Activated T-cell treated with anti-CD3 and anti-CD28 coated beads, Interleukin-2, amount 50 U/mL, for 72 hours (primary cell): ENCODE measurements at places on chromosomes 7 and 10.

- no peak for DNase-seq
- H3K4me3 ChIP-seq = no peak overlapping the region
- no peaks in the 10 kb centered on the region for H3K27me3 ChIP-seq
- H3K36me3 ChIP-seq = no peaks in the 10 kb centered on the region
- H3K4me1 ChIP-seq = peaks cover 19% of the 10 kb centered on the region
Measured at GRCh38 chr7:149882248-149883047, 8.7 kb downstream of the ATP6V0E2 start.

DNA sequence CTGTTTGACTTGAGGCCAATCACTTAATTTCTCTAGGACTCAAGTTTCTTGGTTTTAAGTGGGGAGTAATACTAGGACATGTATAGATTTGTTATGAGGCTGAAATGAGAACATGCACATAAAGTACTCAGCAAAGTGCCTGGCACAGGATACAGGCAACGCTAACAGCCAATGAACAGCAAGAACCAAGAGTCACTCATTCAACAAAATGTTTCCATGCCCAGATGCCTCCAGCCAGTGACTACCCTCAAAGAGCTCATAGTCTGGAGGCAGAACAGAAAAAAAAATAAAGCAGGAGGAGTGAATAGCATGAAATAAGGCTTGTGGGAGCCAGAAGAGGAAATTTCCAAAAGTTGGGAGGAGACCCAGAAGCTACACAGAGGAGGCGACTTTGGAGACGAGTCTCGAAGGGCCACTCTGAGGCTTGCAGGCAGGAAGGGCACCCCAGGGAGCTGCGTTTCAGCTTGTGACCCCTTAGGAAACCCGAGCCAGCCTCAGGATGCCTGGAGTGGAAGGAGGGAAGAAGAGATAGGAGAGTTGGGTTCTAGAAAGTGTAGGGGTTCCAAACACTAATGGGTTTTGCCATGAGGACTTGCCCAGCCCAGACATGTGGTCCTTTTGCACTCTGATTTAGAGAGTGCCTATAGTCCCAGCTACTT, 70.0 kb downstream of the CXCL12 start:
- H3K36me3 ChIP-seq = no peaks in the 10 kb centered on the region
- peaks cover 15% of the 10 kb centered on the region for H3K27me3 ChIP-seq
- H3K27ac ChIP-seq = no peak overlapping the region

- H3K27me3 ChIP-seq = no peaks in the 10 kb centered on the region
- no peaks in the 10 kb centered on the region for H3K4me1 ChIP-seq
- no peak for DNase-seq
- no peak overlapping the region for H3K4me3 ChIP-seq
- no peaks in the 10 kb centered on the region for H3K36me3 ChIP-seq
Measured at GRCh38 chr7:157440346-157441022, 103.7 kb downstream of the DNAJB6 start.

DNA sequence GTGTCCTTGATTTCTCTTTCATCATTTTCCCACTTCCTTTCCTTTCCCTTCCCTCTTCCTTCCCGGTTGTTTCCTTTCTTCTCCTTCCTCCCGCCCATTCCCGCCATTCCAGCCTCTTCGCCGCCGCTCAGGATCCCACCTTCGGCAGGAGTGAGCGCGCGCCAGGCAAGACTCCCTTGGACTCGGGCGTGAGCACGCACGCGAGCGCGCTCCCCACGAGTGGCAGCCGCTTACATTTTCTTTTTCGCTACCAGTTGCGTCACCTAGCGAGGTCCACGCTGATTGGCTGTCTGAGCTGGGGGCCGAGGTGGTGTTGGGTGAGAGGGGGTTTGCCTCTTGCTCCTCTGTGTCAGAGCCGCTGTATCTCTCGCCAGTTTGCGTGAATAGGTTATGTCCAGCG, 11.8 kb downstream of the ZAN start:
- H3K27ac ChIP-seq = no peak overlapping the region
- peaks cover 7% of the 10 kb centered on the region for H3K4me1 ChIP-seq
- H3K36me3 ChIP-seq = peaks cover 2% of the 10 kb centered on the region
- H3K27me3 ChIP-seq = peaks cover 33% of the 10 kb centered on the region

DNA sequence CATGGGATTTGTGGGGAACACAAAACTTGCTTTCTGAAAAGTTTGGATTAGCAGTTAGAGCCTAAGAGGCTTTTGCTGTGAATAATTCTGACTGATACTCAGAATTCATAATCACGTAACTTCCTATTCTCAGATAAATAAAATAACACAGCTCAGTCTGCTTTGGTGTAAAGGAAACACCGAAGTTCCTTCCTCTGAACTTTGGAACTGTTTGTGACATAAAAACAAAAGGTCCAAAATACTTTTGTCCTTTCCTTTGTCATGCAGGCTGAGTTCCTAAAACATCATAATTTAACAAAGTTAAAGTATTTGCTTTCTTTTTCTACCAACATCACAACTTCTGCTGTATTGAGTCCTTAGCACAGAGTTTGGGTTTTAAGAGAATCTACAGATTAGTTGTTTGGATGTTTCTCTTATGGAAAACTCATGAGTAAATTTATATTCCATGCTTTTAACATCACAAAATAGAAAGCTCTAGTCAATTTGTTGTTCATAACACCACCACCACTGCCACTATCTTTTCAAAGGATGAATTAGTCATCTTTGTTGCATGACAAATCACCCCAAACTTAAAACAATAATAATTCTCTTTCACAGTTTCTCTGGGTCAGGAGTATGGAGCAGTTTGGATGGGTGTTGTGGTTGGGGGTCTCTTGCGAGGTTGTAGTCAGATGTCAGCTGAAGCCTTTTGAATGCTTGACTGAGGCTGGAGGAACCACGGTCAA, 123.4 kb downstream of the REEP3 start:
- no peak overlapping the region for H3K4me3 ChIP-seq
- DNase-seq = no peak
- no peaks in the 10 kb centered on the region for H3K27me3 ChIP-seq
- H3K36me3 ChIP-seq = no peaks in the 10 kb centered on the region
- peaks cover 13% of the 10 kb centered on the region for H3K4me1 ChIP-seq

- no peaks in the 10 kb centered on the region for H3K36me3 ChIP-seq
- no peaks in the 10 kb centered on the region for H3K27me3 ChIP-seq
- no peak overlapping the region for H3K4me3 ChIP-seq
- no peaks in the 10 kb centered on the region for H3K4me1 ChIP-seq
- no peak overlapping the region for H3K27ac ChIP-seq
- no peak for DNase-seq
Measured at GRCh38 chr7:107982918-107983389, 20.0 kb downstream of the LAMB1 start.

GRCh38 chr7:148790131-148790726, 91.5 kb downstream of the CUL1 start:
- H3K27ac ChIP-seq = no peak overlapping the region
- no peak for DNase-seq
- H3K4me3 ChIP-seq = no peak overlapping the region
- no peaks in the 10 kb centered on the region for H3K4me1 ChIP-seq

DNA sequence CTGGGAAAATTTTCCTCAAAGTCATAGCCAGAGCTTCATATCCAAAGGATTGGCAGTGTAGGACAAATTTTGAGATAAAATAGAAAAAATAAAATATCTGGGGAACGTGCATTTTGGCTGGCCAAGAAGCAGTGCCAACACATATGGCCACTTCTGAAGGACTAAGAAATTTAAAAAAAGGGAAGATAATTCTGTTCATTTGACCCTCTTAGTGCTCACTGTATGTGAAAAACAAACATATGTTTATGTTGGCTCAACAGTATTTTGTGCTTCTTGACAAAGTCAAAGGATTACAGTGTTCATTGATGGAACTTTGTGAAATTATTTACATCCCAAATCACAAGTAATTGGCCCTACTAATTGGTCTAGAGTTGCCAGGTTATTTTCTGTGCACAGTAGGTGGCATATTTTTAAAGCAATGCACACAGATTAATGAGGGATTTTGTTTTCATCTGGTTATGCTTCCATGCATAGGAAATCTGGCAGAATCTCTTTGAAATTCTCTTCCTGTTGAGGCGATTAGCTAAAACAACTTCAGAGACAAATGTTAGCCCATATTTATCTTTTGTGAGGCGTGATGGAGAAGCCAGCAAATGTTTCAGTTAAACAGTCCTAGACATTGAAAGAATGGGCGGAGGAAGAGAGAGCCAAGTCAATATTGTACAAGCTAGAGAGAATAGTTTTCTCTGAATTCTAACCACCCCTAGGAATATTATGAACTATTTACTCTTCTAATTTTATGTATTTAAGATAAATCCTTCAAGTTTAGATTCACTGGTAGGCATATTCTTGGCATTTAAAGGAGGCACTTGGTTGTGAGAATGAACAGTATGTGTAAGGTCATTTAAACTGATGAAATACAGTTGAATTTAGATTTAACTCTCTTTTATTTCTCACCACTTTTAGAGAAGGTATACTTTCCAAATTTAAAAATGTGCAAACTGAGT, 237.7 kb upstream of the MBL2 start:
- H3K4me1 ChIP-seq = no peaks in the 10 kb centered on the region
- no peaks in the 10 kb centered on the region for H3K36me3 ChIP-seq
- DNase-seq = no peak
- no peak overlapping the region for H3K4me3 ChIP-seq
- no peaks in the 10 kb centered on the region for H3K27me3 ChIP-seq

DNA sequence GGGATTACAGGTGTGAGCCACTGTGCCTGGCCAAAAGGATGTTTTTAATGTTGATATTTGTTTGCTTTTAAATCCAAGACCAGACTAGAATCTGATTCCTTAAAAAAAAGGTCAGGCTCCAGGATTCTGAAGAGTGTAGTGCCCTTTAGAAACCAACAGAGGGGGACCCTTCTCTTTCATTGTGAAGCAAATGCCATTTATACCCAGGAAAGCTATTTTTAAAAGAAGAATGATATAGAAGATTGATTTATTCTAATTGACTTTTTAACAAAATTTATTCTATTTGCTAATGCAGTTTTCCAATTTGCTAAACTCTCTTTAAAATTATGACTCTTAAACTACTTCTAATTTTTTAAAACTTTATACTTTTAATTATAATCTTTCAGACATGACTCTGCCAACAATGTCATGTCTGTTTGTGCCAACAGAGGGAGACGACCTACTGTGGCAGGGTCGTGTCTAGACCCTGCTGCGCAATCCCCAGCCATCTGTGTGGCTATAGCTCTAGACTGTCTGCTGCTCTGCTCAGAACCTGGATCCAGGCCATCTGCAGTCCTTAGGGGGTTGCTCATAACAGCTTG, 201.0 kb upstream of the IMMP2L start:
- H3K27ac ChIP-seq = no peak overlapping the region
- no peak for DNase-seq
- no peaks in the 10 kb centered on the region for H3K4me1 ChIP-seq
- H3K4me3 ChIP-seq = no peak overlapping the region

- H3K27ac ChIP-seq = no peak overlapping the region
- no peak overlapping the region for H3K4me3 ChIP-seq
- H3K27me3 ChIP-seq = no peaks in the 10 kb centered on the region
- DNase-seq = no peak
Measured at GRCh38 chr7:72223351-72223750, 188.8 kb downstream of the CALN1 start.

GRCh38 chr7:39921506-39922175, 28.4 kb upstream of the CDK13 start:
- H3K4me1 ChIP-seq = no peaks in the 10 kb centered on the region
- no peaks in the 10 kb centered on the region for H3K36me3 ChIP-seq
- H3K27ac ChIP-seq = no peak overlapping the region
- no peak overlapping the region for H3K4me3 ChIP-seq
- DNase-seq = no peak

DNA sequence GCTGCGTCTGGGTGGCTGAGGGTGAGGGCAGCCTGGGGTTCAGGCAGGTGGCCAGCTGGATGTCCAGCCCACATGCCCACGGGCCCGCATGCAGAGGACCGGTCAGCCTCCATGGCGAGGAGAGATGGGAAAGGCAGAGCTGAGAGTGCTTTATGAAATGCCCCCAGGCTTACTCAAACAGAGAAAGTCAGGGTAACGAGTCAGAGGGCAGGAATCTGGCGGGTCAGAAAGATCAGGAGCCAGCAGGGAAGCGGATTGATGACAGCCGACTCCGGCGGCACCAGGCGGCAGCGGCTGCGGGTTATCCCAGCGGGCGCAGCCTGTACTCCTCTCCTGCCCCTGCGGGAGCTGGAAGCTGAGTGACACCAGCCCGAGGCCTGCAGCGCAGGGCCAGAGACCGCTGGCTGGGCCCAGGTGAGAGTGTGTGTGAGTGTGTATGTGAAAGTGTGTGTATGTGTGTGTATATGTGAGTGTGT, 13.4 kb downstream of the SLC13A4 start:
- no peak overlapping the region for H3K4me3 ChIP-seq
- no peak for DNase-seq
- H3K27ac ChIP-seq = no peak overlapping the region
- H3K36me3 ChIP-seq = no peaks in the 10 kb centered on the region
- H3K27me3 ChIP-seq = peaks cover 12% of the 10 kb centered on the region

- H3K27me3 ChIP-seq = no peaks in the 10 kb centered on the region
- H3K4me1 ChIP-seq = no peaks in the 10 kb centered on the region
- no peak for DNase-seq
- H3K27ac ChIP-seq = no peak overlapping the region
- H3K36me3 ChIP-seq = no peaks in the 10 kb centered on the region
Measured at GRCh38 chr10:65566906-65567305, 1358.9 kb upstream of the LRRTM3 start.

- DNase-seq = no peak
- no peak overlapping the region for H3K4me3 ChIP-seq
- H3K27me3 ChIP-seq = no peaks in the 10 kb centered on the region
- no peak overlapping the region for H3K27ac ChIP-seq
- H3K4me1 ChIP-seq = no peaks in the 10 kb centered on the region
Measured at GRCh38 chr7:77316219-77316978, 99.8 kb downstream of the GSAP start.

DNA sequence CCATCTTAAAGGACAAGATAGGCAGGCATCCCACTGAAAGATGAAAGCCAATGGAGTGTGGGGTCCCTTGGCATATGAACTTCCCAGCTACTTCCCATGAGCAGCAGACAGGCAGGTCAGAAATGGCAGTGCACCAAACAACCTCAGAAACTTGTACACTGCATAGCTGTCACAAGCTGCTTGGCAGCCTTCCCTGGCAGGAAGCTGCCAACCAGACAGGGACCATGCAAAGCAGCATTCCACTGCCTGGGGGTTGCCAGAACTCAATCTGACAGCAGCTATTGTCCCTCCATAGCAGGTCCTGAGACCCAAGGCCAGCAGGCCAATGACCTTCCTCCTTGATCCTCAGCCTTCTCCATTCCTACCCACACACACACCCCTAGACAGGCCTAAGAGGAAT, 139.5 kb downstream of the PLCE1 start:
- no peaks in the 10 kb centered on the region for H3K4me1 ChIP-seq
- peaks cover 8% of the 10 kb centered on the region for H3K27me3 ChIP-seq
- no peak overlapping the region for H3K27ac ChIP-seq
- DNase-seq = no peak

DNA sequence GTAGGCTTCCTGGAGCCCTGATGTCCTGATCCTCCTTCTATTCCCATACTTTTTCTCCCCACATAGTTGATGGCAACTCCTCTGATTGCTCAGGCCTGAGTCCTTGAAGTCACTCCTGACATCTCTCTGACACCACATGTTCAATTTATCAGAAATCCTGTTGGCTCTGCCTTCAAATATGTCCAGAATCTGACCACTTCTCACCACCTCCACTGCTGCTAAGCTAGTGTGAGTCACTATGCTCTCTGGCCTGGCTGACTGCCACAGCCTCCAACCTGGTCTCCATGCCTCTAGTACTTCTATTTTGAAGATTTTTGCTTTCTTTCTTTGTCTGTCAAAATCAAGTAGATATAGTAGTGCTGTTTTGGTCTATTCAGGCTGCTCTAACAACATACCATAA, 53.0 kb downstream of the TMEM229A start:
- peaks cover 5% of the 10 kb centered on the region for H3K27me3 ChIP-seq
- no peaks in the 10 kb centered on the region for H3K36me3 ChIP-seq
- no peaks in the 10 kb centered on the region for H3K4me1 ChIP-seq
- H3K4me3 ChIP-seq = no peak overlapping the region
- DNase-seq = no peak

- H3K36me3 ChIP-seq = no peaks in the 10 kb centered on the region
- no peak for DNase-seq
- H3K27ac ChIP-seq = no peak overlapping the region
- no peaks in the 10 kb centered on the region for H3K4me1 ChIP-seq
Measured at GRCh38 chr10:55641601-55642000, 719.5 kb downstream of the ZWINT start.
